ENCODE measurements at places on chromosomes 6 and 20. TPM values are rescaled to one million over a fixed set of nuclear protein-coding genes. Genes with fewer than 3 reads are reported as not detected.

Gene ERVFRD-1
- not detected for total RNA-seq

Gene F13A1
- total RNA-seq = 45.1 TPM

Gene HAO1
- total RNA-seq = not detected

Gene ZNF165
- 0.82 TPM for total RNA-seq

Gene JAG1
- total RNA-seq = 123 TPM

Gene PSORS1C1
- total RNA-seq = 0.22 TPM

Gene CST5
- not detected for total RNA-seq

Gene ZFP57
- total RNA-seq = not detected

Gene NOX3
- not detected for total RNA-seq

Gene LTB
- 1.4 TPM for total RNA-seq

Gene HLA-DMB
- total RNA-seq = 4.9 TPM

Gene AVP
- not detected for total RNA-seq

Gene IL17F
- total RNA-seq = not detected

Gene SLC26A8
- total RNA-seq = 1.4 TPM

Gene CLIC5
- 19.5 TPM for total RNA-seq

Gene BPIFB2
- total RNA-seq = not detected

Gene IFT52
- 38.3 TPM for total RNA-seq

All from camera-type eye (tissue), 1 donor.